ELR (cell line): ENCODE measurements at places on chromosomes 12 and 14.

DNA sequence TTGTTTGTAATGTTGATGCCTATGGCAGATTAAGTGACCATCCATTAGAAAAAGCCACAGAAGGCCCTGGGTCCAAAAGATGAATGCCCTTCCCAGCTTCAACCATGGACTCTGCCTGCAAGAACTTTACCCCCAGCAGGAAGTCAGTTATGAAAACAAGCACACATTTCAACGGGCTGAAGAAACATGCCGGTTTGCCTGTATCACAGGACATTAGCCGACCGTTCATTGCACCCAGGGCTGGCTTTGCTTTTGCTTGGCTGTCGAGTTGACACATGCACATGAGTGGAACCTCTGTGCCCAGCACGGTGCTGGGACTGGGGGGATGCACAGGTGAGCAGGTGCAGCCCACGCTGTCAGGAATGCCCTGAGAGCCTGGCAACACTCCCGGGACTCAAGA, 1087.0 kb downstream of the BCL11B start:
- no peak for DNase-seq

DNA sequence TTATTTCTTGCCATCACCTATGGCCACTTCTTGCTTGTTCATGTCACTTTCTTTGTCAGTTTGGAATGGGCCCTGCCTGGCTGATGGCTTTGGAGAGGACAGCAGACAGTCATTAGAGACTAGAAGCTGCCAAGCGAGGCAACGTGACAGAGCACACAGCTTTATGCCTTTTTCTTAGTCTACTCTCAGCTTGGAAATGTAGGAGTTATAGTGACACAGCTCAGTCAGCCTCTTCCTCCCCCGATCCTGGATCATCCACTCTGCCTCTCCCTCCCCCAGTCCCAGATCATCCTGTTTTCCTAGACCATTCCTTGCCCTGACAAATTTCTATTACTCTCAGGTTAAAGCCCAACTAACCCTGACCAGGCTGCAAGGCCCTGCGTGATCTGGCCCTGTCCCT, 26.6 kb downstream of the ETV6 start:
- no peak for DNase-seq

DNA sequence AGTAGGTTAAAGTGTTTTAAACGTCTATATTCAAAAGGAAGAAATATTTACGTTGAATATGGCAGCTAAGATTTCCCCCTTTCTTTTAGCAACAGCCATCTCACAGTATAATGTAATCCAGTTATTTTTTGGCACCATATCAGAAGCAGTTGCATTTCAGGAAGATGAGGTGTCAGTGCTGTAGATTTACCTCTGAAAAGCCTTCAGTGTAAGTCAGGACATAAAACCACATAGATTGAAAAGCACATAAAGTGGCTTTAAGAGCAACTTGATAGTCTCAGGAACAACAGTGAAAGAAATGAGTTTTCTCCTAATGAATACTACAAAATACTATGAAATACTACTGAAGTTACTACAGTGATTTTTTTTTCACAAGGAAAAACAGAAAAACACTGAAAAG, 6.9 kb downstream of the MLH3 start:
- peak; percentile 89 for DNase-seq

GRCh38 chr12:51378749-51379148, 12.5 kb downstream of the GALNT6 start:
- no peak for DNase-seq

GRCh38 chr14:93937519-93937918, 10.4 kb downstream of the FAM181A start:
- no peak for DNase-seq

DNA sequence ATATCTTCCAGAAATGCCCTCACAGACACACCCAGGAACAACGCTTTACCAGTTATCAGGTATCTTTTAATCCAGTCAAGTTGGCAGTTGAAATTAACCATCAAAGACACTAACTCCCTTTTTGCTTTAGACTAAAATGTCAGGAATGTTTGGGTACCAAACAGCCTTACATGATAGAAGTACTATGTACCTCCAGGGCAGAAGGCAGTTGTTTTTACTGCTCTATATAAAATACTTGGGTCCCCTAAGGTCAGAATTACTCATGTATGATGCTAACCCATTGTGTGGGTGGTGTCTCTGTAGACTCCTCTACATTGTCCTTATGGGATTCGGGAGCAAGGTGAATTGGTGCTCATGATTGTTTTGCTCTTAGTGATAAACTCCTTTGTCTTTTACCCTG, 492.5 kb upstream of the FLRT2 start:
- no peak for DNase-seq

DNA sequence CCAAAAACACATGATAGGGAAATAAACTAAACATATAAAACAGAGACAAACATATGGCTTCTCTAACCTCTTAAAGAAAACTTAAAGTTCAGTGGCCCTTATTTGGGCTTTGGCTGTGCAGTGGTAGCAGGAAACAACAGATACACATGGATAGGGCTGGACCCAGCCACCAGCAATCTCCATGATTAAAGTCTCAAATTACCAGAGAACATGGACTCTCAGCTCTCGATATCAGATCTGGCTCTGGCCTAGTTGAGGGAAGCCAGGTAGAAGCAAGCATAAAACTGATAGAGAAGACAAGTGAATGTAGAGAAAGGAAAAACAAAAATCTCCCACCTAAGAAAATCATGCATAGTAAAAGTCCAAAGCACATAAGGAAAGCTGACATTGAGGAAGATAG, 164.8 kb downstream of the ITPR2 start:
- DNase-seq = no peak

GRCh38 chr12:114680604-114681069, 3.3 kb downstream of the TBX3 start:
- peak; percentile 62 for DNase-seq

DNA sequence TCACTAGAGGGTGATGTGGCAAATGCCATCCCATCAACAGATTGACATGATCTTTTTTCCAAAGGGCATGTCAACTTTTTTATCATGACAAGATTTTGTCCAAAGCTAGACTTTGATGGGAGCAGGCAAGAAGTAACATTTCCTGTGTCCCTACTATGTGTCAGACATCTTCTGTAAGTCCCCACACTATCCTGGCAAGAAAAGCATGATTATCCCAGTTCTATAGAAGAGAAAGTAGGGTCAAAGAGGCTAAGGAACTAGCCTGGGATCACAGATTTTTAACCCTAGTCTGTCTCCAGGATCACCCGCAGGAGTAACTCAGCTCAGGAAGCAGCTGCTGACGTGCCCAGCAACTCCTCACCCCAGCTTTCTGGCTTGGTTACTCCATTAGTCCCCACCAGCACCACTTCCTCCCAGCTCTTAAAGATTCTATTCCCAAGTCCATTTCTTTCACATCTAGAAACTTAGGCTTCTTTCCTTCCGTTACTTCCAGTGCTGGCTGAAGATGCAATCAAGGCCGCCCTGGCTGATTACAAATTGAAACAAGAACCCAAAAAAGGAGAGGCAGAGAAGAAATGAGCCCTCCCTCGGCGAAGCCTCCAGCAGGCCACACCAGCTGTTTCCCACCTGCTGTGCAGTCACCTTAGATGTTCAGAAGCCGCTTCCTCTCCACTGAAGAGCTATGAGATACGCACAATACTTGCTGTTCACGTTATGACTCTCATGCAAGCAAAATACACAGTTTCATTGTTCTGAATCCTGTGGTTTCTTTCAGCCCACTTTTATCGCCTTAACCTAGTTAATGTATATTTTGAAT, 6.2 kb downstream of the ISCU start:
- DNase-seq = no peak

- no peak for DNase-seq
Measured at GRCh38 chr12:40999210-40999609, 188.9 kb upstream of the PDZRN4 start.

DNA sequence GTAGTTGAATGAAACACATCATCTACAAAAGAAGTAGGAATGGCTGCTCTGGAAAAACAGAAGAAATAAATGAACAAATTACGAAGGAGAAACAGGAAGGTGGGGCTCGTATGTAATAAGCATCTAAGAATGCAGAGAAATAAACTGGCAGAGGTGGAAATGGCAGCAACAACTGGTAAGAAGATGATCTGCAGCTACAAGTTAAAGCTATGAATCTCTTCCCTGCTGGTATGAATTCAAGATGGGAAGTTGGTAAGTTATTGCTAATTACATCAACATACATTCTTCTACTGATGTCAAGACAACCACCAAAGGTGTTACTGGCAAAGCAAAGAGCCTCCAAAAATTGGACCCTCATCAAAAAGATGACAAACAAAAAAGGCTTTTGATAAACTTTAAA, 59.8 kb downstream of the HECTD4 start:
- DNase-seq = no peak

- DNase-seq = no peak
Measured at GRCh38 chr12:12528361-12529270, 34.0 kb downstream of the DUSP16 start.

DNA sequence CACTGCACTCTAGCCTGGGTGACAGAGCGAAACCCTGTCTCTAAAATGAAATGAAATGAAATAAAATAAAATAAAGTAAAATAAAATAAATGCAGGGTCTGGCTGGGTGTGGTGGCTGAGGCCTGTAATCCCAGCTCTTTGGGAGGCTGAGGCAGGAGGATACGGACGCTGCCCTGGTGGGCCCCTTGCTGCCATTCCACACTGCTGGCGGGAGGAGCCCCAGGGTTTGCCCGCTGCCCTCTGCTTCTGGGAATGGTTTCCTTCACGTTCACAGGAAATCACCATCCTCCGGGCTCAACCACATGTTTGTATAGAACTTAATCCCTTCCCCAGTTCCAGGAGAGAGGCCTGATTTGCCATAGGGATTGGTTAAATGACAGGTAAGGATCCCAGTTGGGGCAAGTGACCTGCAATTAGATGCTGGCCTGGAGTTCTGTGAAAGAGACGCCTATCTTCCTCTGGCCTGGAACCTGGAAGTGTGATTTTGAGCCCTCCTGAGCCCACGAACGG, 29.3 kb downstream of the CALM1 start:
- DNase-seq = no peak

GRCh38 chr12:2794191-2794735, 507 bp upstream of the FKBP4 start:
- no peak for DNase-seq

DNA sequence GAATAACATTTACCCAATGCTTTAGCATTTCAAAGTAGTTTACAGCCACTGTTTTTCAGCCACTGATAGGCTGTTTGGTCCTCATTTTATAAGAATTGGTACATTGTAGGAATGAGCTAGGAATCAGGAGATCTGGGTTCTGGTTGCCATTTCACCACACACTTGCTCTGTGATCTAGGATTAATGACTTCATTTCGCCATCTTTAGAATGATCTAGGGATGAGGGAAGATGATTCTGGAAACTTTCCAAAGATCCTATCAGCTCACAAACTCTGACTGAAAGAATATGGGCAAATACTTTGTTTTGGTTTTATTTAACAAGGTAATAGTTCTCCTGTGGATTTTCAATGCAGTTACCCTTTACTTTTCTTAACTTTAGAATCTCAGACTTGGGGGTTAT, 155.0 kb downstream of the GCH1 start:
- DNase-seq = no peak

- no peak for DNase-seq
Measured at GRCh38 chr14:56751471-56751870, 58.8 kb downstream of the OTX2 start.

- DNase-seq = no peak
Measured at GRCh38 chr12:127750076-127750840, 516.7 kb upstream of the TMEM132C start.

DNA sequence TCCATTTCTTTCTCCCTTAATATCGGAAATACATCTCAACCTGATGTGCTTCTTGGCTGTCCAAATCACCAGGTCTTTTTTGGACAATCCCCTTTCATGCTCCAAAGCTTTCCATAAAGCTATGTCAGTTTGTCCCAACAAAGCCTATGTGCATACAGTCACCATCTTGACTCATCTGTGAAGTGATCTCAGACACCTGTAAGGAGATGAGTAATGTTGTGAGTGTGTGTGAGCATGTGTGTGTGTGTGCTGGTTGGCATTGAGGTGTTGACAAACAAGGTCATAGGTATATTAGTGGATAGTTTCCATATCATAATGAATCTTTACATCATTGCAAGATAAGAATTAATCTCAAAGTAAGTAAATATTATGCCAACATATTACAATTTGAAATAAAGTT, 1243.3 kb upstream of the SEL1L start:
- DNase-seq = no peak

DNA sequence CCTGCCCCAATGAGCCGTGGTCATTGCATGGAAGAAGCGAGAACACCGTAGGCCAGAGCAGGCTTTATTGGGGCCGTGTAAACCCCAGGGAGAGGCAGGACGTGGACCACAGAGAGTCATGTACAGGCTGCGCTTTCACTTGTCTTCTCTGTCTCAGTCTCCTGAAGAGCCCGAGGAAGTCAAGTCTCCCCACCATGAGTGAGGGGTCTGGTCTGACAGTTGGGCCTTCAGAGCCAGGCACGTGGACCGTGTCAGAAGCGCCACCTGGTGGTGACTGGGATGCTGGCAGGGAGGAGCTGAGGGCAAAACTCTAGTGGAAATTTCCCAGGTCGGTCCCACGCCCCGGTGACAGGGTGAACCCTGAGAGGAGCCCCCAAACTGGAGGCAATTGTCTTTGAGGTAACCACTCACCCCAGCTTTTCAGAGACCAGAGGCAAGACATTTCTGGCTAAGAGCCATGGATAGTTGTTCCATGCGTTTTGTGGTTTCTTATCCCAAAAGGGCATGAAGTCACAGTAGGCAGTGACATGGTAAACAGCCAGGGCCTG, 17.4 kb downstream of the RPS6KL1 start:
- DNase-seq = peak; percentile 68

DNA sequence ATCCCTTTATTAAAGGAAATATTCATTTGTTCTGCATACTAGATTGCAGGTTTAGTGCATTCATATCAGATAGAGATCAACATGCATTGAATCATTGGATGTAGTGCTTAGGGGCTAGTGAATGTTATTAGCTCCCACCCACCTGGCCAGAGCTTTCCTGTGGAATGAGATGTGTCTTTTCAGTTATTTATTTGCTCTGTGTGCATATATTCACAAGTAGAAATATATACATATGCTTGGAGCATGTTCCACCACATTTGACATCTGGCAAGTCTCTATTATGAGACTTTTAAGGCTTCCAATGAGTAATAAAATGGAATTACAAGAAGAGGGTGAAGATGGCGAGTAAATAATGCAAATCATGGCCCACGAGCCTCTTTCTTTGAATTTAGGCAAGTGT, 180.0 kb upstream of the LMO3 start:
- DNase-seq = no peak
